ENCODE measurements at places on chromosomes 11 and 22. TPM values are rescaled to one million over a fixed set of nuclear protein-coding genes. Genes with fewer than 3 reads are reported as not detected.

- H3K27ac ChIP-seq = peak overlapping the region; percentile 82
- peaks cover 20% of the 10 kb centered on the region for H3K36me3 ChIP-seq
- no peak for DNase-seq
- peak overlapping the region; percentile 68 for H3K4me3 ChIP-seq
Observed at GRCh38 chr22:45775062-45775461, 103.4 kb downstream of the ATXN10 start.

Gene KRTAP5-8
- 0.20 TPM for total RNA-seq

Gene GRM5
- not detected for total RNA-seq

DNA sequence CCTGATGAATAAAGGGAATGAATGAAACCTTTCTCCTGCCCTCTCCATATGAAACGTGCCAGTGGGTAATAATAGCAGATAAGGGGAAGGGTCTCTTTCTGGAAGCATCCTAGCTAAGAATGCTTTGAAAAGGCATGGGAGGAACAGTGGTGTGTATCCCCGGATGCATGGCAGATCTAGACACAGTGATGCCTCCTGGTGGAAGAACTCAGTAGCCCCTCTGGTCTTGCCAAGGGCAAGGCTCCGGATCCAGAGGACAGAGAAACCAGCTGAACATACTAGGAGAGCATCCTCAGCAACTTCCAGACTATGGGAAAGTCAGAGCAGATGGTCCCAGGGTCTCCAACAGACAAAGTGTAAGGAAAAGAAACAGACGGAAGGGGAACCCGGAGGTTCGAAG lies 6.4 kb downstream of the BAIAP2L2 start:
- no peak for DNase-seq
- H3K4me1 ChIP-seq = no peaks in the 10 kb centered on the region
- no peak overlapping the region for H3K4me3 ChIP-seq
- no peak overlapping the region for H3K27ac ChIP-seq

DNA sequence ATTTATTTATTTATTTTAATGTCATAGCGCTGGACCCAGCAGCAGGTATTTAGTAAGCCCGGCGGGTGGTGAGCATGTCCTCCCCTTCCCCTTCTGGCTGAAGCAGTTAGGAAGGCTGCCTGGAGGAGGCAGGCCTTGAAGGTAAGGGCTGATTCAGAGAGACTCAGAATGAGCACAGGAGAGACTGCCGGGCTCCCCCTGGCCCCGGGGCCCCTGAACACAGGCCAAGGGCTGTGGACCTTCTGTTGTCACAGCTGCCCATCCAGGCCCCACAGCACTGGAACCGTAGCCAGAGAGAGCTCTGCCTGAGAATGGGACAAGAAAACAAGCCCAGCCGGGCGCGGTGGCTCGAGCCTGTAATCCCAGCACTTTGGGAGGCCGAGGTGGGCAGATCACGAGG lies 52.8 kb downstream of the KCNJ4 start:
- H3K36me3 ChIP-seq = peaks cover 2% of the 10 kb centered on the region
- no peak for DNase-seq
- no peak overlapping the region for H3K27ac ChIP-seq
- H3K4me1 ChIP-seq = peaks cover 3% of the 10 kb centered on the region
- no peak overlapping the region for H3K4me3 ChIP-seq

Gene SPI1
- total RNA-seq = 68.8 TPM

GRCh38 chr11:19580646-19581045 lies 132.0 kb upstream of the NAV2 start:
- no peak overlapping the region for H3K27ac ChIP-seq
- H3K27me3 ChIP-seq = no peaks in the 10 kb centered on the region
- H3K4me3 ChIP-seq = no peak overlapping the region
- no peaks in the 10 kb centered on the region for H3K36me3 ChIP-seq

DNA sequence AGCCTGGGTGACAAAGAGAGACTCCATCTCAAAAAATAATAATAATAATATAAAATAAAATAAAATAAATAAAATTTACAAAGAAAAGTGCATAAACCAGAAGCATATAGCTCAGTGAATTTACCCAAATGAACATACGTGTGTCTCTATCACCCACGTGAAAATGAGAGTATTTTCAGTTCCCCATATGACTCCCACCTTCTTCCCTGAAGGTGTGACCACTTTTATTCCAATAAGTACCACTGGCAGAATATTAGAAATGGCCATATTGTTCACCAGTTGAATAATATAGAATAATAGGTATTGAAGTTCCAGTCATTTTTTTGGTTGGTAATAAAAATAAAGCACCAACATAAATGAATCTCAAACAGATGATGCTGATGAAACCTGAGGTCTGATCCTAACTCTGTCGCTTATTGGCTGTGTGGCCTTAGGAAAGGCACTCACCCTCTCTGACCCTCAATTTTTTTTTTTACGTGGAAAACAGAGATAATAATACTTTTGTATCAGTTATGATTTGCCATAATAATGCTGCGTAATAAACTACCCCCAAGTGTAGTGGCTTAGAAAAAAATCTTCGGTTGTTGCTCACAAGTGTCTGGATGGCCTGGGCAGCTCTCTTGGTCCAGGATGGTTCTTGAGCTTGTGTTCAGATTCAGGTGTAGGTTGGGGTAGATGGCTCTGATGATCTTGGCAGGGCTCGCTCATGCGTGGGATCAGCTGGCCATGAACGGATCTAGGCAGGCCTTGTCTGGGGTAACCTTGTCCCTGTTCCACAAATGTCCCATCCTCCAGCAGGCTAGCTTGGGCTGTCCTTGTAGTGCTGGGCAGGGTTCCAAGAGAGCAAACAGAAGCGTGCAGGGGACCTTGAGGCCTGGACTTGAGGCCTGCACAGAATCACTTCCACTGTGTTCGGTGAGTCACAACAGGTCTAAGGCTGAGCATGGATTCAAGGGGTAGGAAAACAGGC lies 88.1 kb downstream of the MYO18B start:
- DNase-seq = no peak
- H3K4me1 ChIP-seq = no peaks in the 10 kb centered on the region
- H3K4me3 ChIP-seq = no peak overlapping the region
- no peaks in the 10 kb centered on the region for H3K36me3 ChIP-seq
- peaks cover 3% of the 10 kb centered on the region for H3K27me3 ChIP-seq
- H3K27ac ChIP-seq = no peak overlapping the region

Gene OR9Q2
- not detected for total RNA-seq

- peaks cover 2% of the 10 kb centered on the region for H3K4me1 ChIP-seq
- H3K36me3 ChIP-seq = no peaks in the 10 kb centered on the region
- no peak overlapping the region for H3K27ac ChIP-seq
- DNase-seq = no peak
- no peak overlapping the region for H3K4me3 ChIP-seq
Observed at GRCh38 chr11:122632181-122632824, 23.2 kb upstream of the UBASH3B start.

DNA sequence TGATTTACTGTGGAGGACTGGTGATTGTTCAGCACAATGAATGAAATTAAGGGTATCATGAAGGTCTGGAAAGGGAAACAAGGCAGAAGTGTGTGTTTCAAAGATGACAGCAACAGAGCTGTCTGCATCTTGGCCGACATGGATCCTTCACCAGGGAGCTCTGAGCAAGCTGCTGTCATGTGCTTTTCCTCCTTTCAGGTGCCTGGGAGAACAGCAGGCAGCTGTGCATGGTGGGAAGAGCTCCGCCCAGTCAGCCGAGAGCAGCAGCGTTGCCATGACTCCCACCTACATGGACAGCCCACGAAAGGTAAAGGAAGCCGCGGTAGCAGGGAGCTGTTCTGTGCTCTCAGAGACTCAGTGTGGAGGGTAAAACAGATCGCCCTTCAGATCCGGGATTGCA lies 87.1 kb upstream of the YWHAH start:
- no peak overlapping the region for H3K27ac ChIP-seq
- no peaks in the 10 kb centered on the region for H3K27me3 ChIP-seq
- no peaks in the 10 kb centered on the region for H3K4me1 ChIP-seq
- H3K4me3 ChIP-seq = no peak overlapping the region
- peaks cover 63% of the 10 kb centered on the region for H3K36me3 ChIP-seq

Gene OR52N4
- 2.2 TPM for total RNA-seq

Gene HMOX1
- total RNA-seq = 13.3 TPM

Gene SEPTIN5
- not detected for total RNA-seq

DNA sequence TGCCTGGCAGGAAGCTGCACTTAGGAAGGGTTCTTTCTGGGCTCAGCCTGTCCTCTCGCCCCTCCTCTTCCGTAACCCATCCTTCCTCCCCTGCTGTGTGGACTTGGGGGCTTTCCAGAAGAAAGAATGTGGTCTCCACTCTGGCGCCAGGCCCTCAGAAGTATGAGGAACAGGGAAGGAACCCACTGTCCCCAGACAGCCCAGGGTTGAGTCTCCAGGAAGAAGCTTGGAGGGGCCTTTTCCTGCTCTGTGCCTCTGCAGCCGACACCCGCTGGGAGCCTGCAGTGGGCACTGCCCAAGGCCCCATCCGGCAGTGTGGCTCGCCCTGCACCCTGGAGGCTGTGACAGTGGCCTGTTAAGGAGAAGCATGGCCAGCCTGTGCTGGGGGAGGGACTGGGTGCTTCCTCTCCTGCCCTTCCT lies 112.6 kb downstream of the ST3GAL4 start:
- no peaks in the 10 kb centered on the region for H3K27me3 ChIP-seq
- H3K4me1 ChIP-seq = peaks cover 40% of the 10 kb centered on the region
- H3K27ac ChIP-seq = no peak overlapping the region
- H3K4me3 ChIP-seq = no peak overlapping the region
- DNase-seq = no peak

DNA sequence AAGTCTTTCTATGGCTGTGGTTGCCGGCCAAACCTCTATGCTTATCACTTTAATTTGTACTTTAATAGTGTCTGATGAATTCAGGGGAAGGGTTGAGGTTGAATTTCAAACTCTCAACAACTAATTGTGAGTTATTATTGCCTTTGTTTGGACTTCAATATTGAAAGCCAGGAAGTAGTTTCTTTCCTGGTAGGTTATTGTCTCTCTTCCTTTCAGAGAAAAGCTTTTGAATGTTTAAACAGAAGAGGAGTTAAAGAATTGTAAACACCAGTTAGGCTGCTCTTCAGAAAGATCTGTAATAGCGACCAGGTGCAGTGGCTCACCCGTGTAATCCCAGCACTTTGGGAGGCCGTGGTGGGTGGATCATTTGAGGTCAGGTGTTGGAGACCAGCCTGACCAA lies 22.2 kb downstream of the NNMT start:
- peaks cover 37% of the 10 kb centered on the region for H3K27me3 ChIP-seq
- H3K27ac ChIP-seq = no peak overlapping the region
- H3K4me1 ChIP-seq = no peaks in the 10 kb centered on the region
- no peak overlapping the region for H3K4me3 ChIP-seq
- no peaks in the 10 kb centered on the region for H3K36me3 ChIP-seq

Gene KIAA1671
- 0.02 TPM for total RNA-seq

Gene OR51B2
- total RNA-seq = not detected

Gene KRTAP5-11
- total RNA-seq = not detected

Gene SMTNL1
- not detected for total RNA-seq

GRCh38 chr11:128196235-128196634 lies 391.1 kb downstream of the ETS1 start:
- H3K27ac ChIP-seq = no peak overlapping the region
- no peak for DNase-seq
- H3K4me3 ChIP-seq = no peak overlapping the region
- peaks cover 18% of the 10 kb centered on the region for H3K4me1 ChIP-seq
- no peaks in the 10 kb centered on the region for H3K36me3 ChIP-seq
- H3K27me3 ChIP-seq = no peaks in the 10 kb centered on the region

DNA sequence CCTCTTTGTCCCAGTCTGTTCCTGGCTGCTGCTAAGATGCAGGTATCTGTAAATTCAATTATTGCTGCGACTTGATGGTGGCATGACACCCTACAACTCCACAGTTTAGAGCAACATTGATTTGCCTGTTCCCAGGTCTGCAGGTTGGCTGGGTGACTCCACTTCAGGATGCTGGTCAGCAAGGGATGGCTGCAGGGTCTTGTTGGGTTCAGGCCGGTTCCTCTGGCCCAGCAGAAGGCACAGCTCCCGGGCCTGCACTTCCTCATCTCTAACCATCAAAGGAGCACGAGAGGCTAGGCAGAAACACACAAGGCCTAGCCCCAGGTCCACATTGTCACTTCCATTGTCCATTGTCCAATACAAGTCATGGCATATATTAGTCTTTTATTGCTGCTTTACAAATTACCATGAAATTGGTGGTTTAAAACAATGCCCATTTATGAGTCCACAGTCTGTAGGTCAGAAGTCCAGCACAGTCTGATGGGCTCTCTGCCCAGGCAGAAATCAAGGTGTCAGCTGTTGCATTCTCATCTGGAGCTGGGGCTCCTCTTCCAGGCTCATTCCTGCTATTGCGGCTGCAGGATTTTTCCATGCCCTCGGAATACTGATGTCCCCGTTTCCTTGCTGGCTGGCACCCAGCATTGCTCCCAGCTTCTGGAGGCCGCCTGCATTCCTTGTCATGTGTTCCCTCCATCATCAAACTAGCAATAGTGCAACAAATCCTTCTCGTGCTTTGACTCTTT lies 96.6 kb upstream of the LMO1 start:
- H3K27ac ChIP-seq = no peak overlapping the region
- H3K4me1 ChIP-seq = no peaks in the 10 kb centered on the region

GRCh38 chr22:34111210-34111824 lies 191.0 kb upstream of the LARGE1 start:
- H3K27ac ChIP-seq = no peak overlapping the region
- H3K27me3 ChIP-seq = peaks cover 4% of the 10 kb centered on the region
- H3K36me3 ChIP-seq = no peaks in the 10 kb centered on the region

Gene TRIM29
- total RNA-seq = not detected

- peaks cover 7% of the 10 kb centered on the region for H3K4me1 ChIP-seq
- DNase-seq = no peak
- H3K4me3 ChIP-seq = no peak overlapping the region
- H3K27me3 ChIP-seq = peaks cover 35% of the 10 kb centered on the region
Observed at GRCh38 chr22:46499805-46500189, 37.6 kb downstream of the CELSR1 start.
